ENCODE measurements at places on chromosomes 1 and 21.

DNA sequence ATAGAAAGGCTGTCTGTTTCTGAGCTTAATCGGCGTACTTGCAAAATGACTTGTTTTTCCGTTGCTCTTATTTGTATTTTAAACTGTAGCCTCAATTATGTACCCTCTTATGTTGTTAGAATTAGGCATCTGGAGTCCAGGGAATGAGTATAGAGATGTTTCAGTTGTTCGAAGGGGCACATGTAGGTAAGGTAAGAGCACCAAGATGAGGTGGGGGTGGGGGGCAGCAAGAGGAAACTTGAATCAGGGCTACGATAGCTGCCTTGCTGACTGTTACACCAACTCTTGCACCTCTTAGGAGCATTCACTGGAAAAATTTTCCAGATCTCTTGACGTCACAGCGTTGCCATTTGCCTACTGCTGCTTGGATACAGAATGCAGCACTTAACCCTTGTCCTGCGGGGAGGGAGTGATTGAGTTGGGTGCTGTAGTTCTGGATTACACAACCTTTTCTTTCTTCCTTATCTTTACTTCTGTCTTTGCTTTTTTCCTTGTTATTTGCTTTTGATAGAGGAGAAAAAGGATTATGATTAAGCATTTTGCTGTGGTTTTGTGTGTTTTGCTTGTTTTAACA lies 3.2 kb downstream of the ATP1B1 start:
- no peak for DNase-seq

GRCh38 chr1:67605209-67605780 lies 79.7 kb upstream of the GADD45A start:
- no peak for DNase-seq

GRCh38 chr1:56433056-56433577 lies 146.2 kb downstream of the PLPP3 start:
- no peak for DNase-seq

- DNase-seq = peak; percentile 68
Observed at GRCh38 chr1:206479183-206480125, 9.2 kb downstream of the IKBKE start.

- DNase-seq = no peak
Observed at GRCh38 chr1:43597721-43598120, 52.2 kb upstream of the KDM4A start.

GRCh38 chr1:180428782-180429695 lies 73.3 kb downstream of the ACBD6 start:
- DNase-seq = no peak

DNA sequence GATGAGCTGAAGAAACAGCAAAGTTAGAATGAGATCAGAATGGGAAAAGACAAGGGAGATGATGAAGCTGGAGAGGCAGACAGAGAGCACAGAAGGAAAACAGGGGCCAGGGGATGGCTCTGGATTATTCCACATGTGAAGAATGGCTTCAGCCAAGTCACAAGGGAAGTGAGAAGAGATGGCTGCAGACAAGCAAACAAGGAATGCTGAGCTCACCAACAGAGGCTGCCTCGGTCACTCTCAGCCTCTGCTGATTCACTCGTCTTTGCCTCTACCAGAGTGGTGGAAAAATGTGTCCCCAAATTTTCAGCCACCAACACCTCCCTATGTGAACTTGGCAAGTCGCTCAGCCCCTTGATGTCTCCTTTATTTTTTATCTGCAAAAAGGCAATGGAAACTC lies 46.7 kb downstream of the TRABD2B start:
- peak; percentile 28 for DNase-seq

- DNase-seq = no peak
Observed at GRCh38 chr1:201348211-201348566, 29.3 kb downstream of the TNNT2 start.

GRCh38 chr1:7252411-7253117 lies 467.3 kb downstream of the CAMTA1 start:
- DNase-seq = no peak

GRCh38 chr1:205710201-205711062 lies 30.1 kb upstream of the SLC45A3 start:
- no peak for DNase-seq

DNA sequence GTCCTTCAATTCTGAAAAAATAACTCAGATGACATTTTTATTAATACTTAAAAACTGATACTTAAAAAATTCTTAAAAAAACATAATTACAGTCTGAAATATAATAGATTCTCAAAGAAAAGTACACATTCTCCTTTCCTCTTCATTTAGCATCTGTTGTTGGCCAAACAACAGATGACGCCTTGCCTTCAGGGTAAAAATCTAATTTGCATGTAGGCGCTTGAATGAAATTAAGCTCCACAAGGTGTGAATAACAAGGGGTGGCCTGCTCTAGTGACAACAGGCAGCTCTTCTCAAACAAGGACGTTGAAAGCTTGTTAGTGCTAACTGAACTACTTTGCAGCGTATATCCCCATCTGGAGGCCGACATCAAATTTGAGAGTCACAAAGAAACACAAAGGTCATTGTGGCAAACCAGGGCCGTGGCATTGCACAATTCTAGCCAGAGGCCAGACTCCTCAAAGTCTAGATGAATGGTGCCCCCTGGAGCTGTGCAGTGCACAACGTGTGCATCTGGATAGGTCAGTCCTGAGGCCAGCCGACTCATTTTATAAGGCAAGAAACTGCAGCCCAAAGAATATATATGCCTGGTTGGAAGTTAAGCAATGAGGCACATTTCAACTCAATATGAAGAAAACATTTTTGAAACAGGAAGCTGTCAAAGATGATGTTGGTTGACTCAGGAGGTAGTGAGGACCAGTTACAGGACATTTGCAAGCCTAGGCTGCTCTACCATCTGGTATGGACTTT lies 459.2 kb upstream of the RUNX1 start:
- DNase-seq = no peak

DNA sequence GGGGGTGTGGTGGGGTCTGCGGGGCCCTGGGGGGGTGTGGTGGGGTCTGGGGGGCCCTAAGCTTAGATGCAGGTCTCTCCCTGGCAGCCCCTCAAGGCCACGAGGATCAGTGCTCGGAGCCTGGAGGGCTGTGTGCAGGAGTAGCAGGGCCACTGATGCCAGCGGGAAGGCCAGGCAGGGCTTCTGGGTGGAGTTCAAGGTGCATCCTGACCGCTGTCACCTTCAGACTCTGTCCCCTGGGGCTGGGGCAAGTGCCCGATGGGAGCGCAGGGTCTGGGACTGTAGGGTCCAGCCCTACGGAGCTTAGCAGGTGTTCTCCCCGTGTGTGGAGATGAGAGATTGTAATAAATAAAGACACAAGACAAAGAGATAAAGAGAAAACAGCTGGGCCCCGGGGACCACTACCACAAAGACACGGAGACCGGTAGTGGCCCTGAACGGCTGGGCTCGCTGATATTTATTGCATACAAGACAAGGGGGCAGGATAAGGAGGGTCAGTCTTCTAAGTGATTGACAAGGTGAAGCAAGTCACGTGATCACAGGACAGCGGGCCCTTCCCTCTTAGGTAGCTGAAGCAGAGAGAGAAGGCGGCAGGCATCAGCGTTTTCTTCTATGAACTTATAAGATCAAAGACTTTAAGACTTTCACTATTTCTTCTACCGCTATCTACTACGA lies 8.7 kb downstream of the RNF223 start:
- DNase-seq = no peak

DNA sequence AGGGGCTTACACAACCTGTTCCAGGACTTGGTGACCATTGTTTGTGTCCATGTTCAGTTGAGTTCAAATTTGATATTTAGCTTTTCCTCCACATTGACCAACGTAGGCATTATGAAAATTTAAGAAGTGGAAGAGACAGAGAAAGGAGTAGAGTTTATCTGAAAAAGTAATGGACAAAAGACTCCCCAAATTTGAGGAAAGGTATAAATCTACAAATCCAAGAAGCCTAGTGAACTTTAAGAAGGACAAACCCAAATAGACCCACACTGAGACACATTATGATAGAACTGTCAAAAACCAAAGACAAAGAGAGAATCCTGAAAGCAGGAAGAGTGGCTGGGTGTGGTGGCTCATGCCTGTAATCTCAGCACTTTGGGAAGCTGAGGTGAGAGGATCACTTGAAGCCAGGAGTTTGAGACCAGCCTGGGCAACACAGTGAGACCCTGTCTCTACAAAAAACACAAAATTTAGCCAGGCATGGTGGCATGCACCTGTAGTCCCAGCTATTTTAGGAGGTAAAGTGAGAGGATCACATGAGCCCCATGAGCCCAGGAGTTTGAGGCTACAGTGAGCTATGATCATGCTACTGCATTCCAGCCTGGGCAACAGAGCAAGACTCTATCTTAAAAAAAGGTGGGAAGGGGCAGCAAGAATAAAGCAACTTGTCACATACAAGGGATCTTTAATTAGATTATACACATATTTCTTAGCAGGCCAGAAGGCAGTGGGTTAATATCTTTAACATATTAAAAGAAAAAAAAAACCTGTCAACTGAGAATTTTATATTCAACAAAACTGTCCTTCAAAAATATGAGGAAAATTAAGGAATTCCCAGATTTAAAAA lies 41.0 kb upstream of the ERO1B start:
- DNase-seq = no peak

Measured in hindlimb muscle (tissue), 1 donor.